ENCODE measurements at places on chromosomes 6 and 20.

DNA sequence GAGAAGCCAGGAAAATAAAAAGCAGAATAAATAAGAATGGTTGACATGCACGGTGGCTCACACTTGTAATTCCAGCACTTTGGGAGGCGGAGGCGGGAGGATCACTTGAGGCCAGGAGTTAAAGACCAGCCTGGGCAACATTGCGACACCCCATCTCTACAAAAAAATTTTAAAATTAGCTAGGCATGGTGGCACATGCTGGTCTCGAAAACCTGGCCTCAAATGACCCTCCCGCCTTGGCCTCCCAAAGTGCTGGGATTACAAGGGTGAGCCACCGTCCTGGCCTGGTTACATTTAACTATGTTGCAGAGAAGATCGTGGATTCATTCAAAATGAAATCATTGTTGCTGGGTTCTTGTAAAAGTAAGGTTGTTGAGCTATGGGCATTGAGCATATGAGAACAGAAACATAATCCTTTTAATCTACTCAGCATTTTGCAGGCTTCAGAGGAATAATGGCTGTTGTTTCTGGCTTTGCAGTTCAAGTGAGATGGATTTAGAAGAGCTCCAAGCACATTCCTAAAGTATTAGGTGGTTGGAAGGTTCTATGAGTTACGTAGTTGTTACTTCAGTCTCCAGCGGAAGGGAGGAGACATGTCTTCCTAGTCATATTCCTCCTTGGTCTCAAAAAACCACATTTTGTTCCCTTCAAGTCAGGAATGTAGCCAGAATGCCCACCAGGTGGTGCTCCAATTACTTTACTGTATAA, 45.6 kb upstream of the RAB23 start:
- peak; percentile 54 for DNase-seq

- DNase-seq: peak; percentile 2
These were observed 886.7 kb downstream of the TBC1D32 start for GRCh38 chr6:120447605-120448004.

DNA sequence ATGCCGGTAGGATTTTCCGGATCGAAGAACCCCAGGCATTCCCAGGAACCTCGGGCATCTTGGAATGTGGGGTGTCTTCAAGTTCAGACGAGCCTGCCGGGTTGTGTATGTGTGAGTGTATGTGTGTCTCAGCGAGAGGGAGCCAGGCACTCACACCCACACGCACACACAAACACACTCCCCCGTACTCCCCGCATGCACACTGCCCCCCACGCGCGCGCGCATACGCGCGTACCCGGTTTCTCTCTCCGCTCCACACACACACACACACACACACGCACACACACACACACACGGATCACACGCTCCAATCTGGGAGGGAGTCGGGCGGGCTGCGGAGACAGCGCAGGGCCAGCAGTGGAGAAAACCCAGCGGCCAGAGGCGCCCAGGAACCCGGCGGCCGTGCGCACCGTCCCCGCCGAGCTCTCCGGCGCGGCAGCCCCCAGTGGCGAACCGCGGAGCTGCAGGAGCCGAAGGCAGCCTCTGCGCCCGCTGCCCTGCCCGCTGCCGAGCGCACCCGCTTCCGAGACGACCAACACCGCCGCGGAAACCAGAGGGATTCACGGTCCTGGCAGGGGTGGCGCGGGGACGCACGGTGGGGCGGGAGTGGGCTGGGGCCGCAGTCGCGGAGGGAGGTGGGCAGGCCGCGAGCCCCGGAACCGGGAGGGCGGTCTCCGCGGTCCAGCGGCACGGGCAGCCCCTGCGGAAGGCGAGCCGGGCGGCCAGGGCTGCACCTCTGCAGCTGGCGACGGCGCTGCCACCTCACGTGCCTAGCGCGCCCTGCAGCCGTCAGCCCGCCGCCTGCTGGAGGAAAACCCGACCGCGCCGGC, at the start of gene LRFN2:
Gene LRFN2 (minus strand): TSS at position 125 of the 830 bp plus-strand sequence.
- peak; percentile 94 for DNase-seq

GRCh38 chr6:137811916-137812553, 55.0 kb upstream of the TNFAIP3 start:
- DNase-seq: no peak

DNA sequence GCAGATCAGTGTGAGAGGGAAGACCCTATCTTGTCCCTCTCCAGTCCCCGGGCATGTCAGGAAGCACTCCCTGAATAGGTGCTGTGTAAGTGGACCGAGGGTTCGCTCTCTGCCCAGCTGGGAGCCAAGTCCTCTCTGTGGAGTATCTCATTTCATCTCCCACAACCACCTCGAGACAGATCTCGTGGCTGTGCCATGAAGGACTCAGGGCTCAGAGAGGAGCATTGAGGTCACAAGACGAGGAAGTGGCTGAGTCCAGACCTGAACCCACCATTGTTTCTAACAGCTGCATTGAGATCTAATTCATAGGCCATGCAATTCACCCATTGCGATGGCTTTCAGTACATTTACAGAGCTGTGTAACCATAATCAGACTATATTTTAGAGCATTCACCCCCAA, 34.7 kb upstream of the STX16 start:
- no peak for DNase-seq

DNA sequence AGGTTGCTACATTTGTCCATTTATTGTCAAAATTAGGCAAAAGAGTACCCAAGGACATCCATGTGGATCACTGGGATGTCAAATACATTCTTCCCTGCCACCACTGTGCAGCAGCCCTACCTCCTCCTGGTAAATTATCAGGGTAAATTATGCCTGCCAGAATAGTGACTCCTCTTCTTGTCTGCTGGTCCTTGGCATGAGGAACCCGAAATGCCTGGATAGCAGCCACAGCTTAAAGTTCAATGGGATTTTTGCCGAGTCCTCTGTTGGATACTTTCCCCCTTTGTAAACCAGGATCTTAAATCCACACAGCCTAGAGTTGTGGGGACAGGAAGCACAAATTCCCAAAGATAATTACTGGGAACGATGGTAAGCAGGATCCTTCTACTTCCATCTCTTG, 173.3 kb downstream of the RFX6 start:
- DNase-seq: no peak

GRCh38 chr6:136149311-136149710, 100.8 kb downstream of the MTFR2 start:
- DNase-seq: no peak

DNA sequence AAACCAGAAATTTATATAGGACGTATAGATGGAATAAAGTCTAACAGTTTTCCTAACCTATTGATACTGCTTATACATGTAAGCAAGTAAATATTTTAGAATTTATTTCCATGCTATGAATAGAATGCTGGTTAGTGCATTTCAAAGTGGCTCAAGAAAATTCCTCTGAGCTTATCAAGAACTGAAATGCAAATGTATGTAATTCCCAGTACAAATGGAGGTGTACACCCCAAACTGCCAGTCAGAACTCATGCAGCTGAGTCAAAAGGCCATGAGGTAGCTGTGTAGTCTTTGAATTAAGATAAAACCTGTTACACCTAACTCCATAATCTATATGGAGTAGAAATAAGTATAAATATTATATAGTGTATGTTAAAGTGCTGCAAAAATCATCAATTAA, 232.2 kb upstream of the KCNQ5 start:
- no peak for DNase-seq

DNA sequence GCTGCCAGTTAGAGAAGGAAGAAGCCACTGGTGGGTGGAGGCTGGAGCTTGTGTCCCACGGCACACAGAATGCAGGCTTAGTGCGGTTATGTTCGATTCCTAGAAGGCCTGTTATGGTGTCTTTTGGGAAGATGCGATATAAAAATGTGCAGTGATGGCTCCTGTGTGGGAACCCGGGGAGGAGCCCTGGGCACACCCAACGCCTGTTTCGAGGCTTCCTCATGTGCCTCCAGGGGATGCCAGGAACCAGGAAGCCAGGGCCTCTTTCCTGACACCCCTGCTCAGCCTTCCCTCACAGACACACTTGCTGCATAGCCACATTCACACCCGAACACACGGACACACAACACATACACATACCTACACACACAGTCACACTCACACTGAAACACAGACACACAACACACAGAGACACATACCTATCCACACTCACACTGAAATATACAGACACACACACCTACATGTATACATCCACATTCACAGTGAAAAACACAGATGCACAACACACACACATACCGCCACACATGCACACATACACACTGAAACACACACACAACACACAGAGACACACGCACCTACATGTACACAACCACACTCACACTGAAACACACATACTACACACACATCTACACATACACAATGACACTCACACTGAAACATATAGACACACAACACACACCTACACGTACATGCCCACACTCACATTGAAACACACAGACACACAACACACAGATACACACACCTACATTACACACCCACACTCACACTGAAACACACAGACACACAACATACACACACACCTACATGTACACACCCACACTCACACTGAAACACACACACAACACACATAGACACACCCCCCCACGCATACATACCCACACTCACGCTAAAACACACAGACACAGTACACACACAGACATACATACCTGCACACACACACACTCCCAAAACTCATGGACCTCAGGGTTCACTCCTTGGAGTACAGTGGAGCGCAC, 1.2 kb upstream of the CST11 start:
- DNase-seq: no peak

- no peak for DNase-seq
These were observed 69.1 kb upstream of the EXOC2 start for GRCh38 chr6:761997-762396.

DNA sequence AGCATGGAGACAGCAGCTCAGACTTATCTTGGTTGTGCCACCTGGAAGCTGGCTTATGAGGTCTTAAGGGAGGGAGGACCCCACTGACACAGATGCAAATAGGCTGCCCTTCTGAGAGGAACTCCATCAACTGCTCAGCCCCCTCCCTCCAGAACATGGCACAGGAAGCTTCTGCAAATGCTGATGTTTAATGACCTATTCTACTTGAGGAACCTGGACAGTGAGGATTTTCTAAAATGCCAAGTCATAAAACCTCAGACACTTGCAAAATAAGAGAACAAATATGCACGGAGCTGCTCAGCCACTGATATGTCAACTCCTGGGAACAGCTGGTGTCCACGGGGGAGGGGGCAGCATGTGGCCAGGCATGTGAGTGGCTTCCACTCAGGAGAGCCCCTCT, 3.5 kb downstream of the CST9 start:
- DNase-seq: no peak

- peak; percentile 45 for DNase-seq
These were observed 421.2 kb upstream of the JARID2 start for GRCh38 chr6:14824484-14825275.

GRCh38 chr6:25671652-25672051, 19.6 kb downstream of the SCGN start:
- no peak for DNase-seq

DNA sequence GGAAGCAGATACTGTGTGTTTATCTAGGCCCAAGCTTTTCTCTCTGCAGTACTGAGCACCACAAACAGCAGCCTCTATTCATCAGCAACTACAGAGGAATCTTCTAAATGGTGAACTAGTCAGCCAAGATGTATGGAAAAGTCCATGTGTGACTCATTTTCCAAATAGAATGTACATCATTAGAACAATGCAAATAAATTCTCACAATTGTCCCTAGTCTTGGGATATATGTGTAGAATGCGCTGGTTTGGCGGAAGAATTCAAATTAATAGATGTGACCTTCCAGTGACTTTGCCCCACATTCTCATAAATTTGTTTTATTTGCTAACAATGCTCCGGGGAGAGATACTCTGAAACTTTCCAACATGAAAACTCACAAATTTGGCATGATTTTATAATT, 436.2 kb downstream of the CBLN4 start:
- DNase-seq: no peak

GRCh38 chr20:61252601-61253263, 671 bp downstream of the CDH4 start:
- DNase-seq: peak; percentile 59

DNA sequence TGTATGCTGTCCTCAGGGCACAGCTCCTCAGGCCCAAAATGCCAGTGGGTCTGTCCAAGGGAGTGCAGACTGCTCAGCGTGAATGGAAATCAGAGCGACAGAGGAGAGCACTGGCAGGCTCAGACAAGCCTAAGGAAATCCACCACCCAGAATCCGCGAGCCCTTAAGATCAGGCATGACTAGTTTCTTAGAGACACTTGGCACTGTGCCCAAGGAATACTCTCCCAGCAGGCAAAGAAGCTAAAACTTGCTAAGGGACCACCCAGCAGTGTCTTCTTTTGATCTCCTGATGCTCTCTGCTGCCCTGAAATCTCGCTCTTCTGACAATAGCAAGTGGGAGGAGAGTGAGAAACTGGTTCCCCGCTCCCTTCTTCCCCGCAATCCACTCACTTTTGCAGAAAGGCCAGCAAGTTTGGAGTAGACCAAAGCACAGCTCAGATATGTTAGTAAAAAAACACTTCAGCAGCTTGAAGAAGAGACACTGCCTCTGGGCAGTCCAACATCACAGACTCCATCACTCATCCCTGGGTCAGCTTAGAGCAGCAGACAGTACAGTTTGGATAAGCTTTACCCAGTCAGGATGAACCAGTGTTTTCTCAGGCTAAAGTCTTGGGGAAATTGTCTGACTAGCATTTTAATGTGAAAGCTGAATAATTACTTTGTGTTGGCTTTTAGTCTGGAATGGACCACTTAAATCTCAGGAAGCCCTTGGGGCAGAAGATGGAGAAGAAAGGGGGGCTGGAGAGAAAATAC, 32.4 kb downstream of the TRAF3IP2 start:
- DNase-seq: peak; percentile 89

- DNase-seq: no peak
These were observed 138.3 kb downstream of the ANKRD60 start for GRCh38 chr20:58090161-58090560.

- DNase-seq: no peak
These were observed 54.8 kb upstream of the EDN1 start for GRCh38 chr6:12235341-12235740.

DNA sequence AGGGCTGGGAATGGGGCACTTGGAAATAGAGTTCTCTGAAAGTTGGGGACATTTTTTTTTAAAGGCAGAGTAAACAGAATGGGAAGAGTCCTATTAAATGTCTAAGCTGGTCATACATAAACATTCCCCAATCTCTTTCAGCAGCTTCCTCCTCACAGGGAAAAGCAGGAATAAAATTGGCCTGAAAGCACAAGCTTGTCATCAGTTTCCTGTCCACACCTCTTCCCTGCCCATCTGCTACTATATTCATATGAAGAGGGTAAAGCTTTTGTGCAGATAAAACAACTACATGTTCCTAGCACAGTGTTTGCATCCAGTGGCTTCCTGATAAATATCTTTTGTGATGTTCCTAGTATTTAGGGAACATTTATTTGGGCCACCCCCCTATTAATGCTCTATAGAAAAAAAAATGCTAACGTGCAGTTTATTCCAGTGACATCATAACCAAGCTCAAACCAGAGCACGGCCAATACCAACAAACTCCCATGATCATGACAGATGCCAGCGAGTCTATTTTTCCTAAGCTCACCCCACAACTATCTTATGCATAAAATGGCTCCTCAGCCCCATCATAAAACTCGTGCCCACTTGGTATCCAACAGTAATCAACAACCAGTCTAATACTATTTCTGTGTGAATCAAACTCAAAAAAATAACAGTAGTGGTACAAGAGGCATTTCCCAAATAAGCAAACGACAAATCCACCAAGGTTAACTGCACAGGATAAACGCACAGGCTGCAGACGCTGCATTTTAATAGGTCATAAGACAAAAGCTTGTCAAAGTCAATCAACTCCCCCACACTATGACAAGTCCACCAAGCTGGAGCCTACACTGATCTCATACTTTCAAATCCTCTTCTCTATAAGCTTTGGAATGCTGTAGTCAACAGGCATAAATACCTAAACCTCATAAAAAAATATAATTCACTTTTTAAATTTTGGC, 95.3 kb downstream of the EPB41L2 start:
- DNase-seq: peak; percentile 93

GRCh38 chr6:149024361-149024760, 277.5 kb downstream of the UST start:
- no peak for DNase-seq

Data from eye (tissue), 1 donor.